ENCODE measurements at places on chromosomes 6 and 20.

DNA sequence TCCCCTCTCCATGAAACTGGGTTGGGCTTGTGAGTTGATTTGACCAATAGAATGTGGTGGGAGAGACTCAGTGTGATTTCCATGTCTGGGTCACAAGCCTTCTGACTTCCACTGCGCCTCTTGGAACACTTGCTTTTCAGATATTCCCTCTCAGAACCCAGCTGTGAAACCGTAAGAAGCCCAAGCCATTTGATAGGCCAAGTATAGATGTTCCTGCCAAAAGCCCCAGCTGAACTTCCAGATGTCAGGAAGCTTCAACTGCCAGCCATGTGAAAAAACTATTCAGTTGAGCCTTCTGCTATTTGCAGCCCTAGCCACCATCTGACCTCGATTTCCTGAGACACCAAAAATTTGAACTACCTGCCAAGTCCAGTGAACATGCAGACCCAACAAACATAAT lies 387.8 kb upstream of the GJE1 start:
- DNase-seq, result no peak

DNA sequence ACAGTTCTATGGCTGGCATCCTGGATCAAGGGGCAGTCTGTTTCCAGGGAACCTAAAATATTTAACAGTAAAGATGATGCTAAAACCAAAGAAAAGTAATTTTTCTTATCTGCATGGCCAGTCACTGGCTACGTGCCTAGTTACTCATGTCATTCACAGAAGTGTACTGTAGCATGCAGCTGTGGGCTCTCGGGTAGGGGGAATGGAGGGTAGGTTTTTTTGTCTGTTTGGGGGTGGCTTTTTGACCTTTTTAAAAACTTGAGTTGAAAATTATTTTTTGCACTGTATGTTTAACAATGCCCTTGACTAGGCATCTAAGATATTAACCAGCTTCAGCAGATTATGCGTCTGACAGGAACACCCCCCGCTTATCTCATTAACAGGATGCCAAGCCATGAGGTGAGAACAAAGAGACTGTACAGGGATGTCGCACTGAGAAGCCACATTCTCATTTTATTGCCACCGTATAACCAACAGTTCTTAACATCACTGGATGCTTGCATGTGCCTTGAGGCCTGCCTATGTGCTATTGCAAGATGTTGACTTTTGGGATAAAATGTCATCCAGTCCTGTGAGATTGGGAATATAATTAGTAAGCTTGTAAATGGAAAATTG lies 30.3 kb upstream of the MAPK13 start:
- DNase-seq, result no peak

- DNase-seq, result peak; percentile 29
These were observed 108.2 kb downstream of the PLG start for GRCh38 chr6:160810238-160810637.

- no peak for DNase-seq
These were observed 307.5 kb downstream of the DHX35 start for GRCh38 chr20:39269493-39270217.

- DNase-seq, result no peak
These were observed 108.5 kb downstream of the MANEA start for GRCh38 chr6:95685822-95686221.

DNA sequence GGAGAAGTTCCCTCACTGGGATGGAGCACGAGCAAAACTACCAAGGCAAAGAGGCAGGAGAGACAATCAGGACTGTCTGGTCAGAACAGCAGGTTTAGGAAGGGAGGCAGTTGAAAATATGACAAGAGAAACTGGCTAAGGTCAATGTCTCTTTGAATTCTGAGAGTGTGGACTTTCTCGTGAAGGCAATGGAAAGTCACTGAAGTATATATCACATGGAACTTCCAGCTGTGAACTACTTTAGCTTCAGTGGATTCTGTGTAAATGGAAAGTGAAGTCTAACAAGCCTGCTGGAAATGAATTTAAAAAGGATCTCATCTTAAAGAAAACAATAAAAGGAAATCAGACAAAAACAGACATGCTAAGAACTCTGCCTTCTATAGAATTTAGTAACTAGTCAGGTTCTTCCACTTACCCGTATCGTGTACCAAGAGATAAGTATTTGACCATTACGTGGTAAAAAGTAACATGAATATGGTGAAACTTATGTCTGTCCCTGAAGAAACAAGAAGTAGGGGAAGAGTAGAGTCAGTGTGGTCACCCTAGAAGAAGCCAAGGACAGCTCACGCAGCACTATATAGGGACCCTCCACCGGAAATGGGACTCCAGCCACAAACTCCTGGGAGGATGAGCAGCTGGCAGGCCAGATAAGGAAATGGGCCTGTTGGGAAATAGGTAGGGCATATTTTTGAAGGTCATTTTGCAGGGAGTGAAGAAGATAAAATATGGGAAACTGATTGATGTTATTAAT lies 123.4 kb downstream of the MAP7 start:
- no peak for DNase-seq

- DNase-seq, result no peak
These were observed 41.7 kb upstream of the RGS17 start for GRCh38 chr6:153172815-153173214.

DNA sequence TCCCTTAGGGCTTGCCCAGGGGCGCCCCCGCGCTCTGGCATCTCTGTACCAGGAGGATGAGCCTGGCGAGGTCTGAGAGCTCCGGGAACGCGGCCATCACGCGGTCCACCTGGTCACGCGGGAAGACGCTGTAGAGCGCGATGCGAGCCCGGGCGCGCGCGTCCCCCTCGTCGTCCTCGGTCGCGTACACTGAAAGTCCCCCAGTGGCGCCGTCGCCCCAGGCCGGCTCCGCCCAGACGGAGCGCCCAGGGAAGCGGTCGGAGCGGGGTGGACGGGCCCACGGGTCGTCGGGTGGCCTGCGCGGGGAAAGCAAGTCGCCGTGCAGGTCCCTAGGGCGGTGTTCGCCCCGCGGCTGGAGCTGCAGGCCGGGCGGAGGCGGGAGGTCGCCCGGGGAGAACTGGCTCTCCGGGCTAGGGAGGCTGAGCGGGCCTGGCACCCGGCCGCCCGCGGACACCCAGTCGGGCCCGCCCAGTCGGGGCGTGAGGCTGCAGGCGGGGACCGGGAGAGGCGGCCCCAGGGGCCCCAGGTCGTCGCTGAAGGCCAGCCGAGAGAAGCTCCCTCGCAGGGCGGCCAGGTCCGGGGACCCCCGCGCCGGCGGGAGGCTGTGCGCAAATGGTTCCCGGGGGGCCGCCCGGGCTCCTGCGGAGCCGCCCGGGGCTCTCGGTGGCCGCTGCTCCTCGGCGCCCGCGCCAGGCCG lies 34.0 kb downstream of the ZC3H12D start:
- DNase-seq, result no peak

GRCh38 chr6:6600875-6601274 lies 12.4 kb downstream of the LY86 start:
- DNase-seq, result no peak

DNA sequence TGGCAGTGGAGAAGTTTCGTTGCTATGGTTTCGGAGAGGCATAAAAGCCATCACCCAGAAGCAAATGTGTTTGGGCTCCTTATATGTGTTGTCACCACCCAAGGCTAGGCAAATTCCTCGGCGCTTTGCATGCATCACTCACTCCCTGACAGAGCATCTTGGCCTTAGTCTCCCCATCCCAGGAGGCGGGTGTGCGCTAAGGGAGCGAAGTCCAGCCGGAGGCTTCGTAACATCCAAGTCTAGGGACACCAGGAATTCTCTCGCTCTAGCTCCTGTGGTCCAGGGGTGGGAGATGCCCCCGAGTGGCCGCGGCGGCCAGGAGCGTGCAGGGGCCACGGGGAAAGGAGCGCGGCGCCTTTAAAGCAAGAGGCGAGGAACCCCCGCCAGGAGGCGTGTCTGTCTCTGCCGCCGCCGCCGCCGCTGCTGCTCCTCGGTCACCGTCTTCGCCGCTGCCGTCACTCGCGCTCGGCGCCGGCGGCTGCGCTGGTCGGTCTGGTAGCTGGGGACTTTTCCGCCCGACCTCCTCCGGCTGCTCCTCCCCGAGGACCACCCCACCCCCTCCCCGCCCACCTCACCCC lies at the start of gene GRIK2:
TSS of gene GRIK2 (plus strand) at position 458 of the 578 bp plus-strand sequence.
- peak; percentile 78 for DNase-seq
